ENCODE measurements at places on chromosomes 2 and 18.

GRCh38 chr2:239138610-239139009 lies 262.2 kb downstream of the HDAC4 start:
- DNase-seq, result no peak

- DNase-seq, result no peak
These were observed 21.1 kb upstream of the CHMP3 start for GRCh38 chr2:86584151-86584913.

GRCh38 chr2:54704688-54705605 lies 18.5 kb upstream of the EML6 start:
- peak; percentile 63 for DNase-seq

DNA sequence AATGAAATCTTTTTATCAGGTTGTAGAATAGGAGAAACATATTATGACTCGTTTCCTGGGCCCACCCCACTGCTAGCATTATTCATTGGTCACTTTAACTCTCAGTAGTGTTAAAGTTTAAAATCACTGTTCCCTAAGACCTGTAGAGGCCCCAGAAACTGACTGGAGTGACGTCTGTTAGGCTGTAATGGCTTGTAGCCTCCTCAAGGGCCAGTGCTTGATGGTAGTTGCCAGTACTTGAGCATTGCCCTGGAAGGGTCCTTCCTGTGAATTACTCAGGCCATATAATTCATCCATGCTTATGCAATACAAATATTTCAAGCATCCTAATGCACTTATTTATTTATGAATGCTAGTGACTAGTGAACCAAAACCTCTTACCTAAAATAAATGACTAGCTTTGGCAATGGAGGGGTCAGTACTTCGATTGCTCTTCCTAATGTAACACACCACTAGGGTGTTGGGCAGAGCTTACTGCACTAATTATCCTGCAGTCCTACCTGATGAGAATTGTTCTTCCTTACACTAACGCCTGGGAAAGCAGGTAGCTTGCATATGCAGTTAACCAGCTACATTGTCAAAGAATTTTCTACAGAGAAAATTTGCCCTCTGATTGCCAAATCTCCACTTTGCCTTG lies 31.2 kb downstream of the ARHGAP25 start:
- DNase-seq, result no peak

DNA sequence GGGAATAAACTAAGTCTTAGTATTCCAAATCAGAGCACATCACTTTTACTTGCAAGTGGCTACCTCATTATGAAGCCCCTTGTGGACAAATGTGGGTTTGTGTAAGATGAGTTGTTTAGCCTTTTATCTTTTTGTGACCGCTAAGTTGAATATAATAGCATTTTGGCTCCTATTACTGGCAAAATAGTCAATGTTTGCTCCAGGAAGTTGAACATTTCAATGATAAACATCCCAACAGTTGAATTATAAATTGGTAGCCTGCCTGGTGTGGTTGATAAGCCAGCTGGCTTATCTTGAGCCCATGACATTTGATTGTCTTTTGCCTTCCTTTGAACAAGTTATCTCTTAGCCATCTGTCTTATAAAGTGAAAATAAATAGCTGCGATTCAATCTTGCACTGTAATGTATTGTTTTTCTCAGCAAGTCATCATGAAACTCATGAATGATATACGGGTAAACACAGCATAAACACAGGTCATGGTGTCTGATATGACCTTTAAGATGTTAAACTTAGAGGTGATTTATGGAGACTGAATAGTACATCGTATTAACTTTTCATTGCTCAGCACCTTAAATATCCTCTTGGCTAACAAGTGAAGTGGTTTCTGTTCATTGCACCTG lies 338.4 kb downstream of the SOCS6 start:
- DNase-seq, result no peak

DNA sequence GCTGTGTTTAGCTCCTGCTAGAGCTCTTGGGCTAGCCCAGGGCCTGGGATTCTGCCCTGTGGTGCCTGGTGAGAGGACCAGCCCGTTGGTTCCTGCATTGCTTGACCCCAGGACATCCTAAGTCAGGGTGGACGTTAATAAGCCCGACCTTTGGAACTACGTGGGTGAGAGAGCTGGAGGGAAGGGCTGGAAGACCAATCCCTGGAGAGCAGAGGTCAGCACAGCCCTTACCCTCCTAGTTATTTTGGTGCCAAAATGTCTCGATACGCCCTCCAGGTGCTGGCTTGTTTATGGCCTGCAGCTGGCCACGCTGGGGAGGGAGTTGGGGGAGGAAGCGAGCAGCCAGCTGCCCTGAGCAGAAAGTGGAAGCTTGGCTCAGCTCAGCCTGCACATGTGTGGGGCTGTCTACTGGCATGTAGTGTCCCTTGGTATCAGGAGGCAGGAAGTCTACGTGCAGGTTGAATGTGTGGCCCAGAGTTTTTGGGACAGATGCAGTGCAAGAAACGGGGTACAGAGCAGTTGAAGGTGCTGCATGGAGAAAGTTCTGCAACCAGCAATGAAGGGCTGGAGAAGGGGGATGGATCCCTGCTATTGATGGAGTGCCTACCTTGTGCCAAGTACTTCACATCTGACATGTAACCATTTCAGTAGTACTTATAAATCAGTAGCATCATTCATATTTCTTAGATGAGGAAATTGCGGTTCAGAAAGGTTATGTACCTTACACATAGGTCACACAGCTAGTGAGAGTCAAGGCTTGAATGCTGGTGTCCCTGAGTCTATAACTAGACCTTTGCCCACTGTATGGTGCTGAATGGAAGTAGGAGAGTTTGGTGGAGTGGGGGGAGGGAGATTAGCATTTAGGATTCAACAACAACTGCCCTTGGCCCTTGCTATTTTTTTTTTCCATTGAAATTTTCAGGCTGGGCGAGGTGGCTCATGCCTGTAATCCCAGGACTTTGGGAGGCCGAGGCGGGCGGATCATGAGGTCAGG lies 5.0 kb upstream of the DGKD start:
- DNase-seq, result peak; percentile 33

DNA sequence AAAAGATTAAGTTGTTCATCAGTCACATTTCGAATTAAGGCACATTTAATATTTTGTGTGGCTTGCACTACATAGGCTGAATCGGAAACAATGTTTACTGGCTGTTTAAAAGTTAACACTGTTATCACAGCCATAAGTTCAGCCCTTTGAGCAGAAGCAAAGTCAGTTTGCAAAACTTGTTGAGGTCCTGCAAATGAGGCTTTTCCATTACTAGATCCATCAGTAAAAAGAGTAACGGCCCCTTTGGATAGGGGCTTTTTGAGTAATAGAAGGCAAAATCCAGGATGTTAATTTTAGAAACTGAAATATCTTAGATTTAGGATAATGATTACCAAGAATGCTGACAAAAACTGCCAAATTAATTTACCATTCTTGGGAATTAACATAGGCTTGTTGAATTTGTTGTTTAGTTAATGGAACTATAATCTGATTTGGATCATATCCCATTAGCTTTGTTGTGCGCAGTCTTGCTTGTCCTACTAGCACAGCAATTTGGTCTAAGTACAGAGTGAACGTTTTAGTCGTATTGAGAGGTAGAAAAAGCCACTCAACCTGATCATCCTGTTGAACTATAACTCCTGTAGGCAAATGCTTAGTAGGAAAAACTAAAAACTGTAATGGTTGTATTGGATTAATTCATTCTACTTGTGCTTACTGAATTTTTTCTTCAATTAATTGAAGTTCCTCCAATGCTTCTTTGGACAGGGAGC lies 13.9 kb upstream of the SUCLG1 start:
- no peak for DNase-seq

DNA sequence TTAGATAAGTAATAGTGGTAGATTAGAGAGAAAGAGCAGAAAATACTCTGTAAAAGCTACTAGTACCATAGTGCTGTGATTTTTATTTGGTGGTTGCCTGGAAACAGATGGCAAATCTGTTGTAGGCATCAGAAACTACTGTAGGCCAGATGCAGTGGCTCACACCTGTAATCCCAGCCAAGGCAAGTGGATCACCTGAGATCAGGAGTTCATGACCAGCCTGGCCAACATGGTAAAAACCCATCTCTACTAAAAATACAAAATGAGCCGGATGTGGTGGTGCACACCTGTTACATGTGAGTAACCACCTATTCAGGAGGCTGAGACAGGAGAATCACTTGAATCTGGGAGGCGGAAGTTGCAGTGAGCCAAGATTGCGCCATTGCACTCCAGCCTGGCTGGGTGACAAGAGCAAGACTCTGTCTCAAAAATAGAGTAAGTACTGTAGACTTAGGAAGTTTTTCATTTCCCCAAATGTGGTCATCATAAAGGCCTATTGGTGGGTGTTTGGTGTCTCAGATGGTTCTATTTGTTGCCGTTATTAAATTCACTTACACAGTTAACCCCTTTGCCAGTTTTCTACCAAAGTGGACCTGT lies 79.6 kb downstream of the SPTBN1 start:
- no peak for DNase-seq

DNA sequence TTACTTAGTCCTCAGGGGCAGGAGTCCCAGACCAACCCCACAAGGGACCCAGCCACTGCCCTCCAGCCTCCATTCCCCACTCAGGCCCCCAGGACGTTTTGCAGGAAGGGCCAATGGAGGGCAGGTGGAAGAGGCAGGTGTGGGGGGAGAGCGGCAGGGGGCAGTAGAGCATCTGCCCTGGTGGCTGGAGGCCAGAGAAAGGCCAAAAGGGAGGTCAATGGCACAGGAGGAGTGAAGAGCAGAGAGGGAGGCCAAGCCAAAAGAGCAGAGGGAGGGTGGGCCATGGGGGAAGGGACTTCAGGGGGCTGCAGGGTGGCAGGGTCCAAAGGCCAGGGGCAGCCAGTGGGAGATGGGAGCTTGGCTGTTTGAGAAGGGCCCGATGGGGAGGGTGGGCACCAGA lies 17.3 kb upstream of the GPR55 start:
- DNase-seq, result no peak

DNA sequence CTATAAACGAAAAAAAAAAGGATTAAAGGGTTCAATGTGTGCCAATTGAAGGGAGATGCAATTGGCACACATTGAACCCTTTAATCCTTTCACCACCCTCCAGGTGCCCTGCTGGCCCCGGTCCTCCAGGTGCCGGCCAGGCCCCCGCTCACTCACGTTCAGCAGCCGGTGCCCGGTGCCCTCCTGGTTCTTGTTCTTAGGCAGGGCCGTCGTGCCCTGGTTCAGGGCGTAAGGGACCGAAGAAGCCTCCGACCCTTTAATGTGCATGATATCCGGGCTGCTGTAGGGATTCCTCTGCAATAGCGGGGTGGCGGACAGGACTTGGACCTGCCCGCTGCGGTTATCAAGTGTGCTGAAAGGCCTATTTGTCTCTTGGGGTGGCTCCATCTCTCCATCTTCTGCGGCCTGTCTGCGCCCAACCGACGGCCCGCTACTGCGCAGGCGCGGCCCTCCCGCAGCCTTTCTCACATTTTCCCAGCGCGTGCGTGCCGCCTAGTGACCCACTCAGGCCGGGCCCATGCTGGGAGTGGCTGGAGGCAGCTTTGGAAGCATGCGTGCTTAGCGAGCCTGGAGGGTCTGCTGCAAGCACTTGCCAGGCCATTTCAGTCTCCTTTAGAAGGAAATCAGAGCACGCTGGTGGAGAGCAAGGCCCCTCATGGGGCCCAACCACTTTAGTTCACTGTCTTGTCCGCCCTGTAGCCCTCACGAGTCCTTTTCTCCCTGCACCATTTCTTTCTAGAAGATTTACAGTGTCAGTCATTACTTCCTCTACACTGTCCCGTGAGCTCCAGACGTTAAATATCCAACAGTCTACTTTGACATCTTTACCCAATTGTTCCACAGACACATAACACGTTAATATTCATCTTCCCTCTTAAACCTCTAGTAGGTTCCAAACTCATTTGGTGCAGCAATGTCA lies 24.3 kb downstream of the TMEM237 start:
- no peak for DNase-seq

DNA sequence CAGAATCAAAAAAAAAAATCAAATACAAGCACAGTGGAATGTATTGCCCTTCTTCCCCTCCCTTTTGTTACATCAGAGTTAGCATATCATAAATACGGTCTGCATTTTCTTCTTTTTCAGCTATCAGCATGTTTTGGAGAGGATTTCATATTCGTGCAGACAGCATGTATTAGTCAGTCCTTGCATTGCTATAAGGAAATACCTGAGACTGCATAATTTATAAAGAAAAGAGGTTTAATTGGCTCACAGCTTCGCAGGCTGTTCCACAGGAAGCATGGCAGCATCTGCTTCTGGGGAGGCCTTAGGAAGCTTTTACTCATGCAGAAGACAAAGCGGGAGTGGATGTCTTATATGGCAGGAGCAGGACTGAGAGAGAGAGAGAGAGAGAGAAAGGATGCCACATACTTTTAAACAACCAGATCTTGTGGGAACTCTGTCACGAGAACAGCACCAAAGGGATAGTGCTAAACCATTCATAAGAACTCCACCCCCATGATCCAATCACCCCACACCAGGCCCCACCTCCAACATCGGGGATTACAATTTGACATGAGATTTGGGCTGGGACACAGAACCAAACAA lies 8.9 kb downstream of the IL1B start:
- DNase-seq, result no peak

- DNase-seq, result no peak
These were observed 1650.3 kb upstream of the CELF4 start for GRCh38 chr18:39215920-39216319.

- DNase-seq, result no peak
These were observed 63.5 kb downstream of the PTPN2 start for GRCh38 chr18:12820506-12820905.

DNA sequence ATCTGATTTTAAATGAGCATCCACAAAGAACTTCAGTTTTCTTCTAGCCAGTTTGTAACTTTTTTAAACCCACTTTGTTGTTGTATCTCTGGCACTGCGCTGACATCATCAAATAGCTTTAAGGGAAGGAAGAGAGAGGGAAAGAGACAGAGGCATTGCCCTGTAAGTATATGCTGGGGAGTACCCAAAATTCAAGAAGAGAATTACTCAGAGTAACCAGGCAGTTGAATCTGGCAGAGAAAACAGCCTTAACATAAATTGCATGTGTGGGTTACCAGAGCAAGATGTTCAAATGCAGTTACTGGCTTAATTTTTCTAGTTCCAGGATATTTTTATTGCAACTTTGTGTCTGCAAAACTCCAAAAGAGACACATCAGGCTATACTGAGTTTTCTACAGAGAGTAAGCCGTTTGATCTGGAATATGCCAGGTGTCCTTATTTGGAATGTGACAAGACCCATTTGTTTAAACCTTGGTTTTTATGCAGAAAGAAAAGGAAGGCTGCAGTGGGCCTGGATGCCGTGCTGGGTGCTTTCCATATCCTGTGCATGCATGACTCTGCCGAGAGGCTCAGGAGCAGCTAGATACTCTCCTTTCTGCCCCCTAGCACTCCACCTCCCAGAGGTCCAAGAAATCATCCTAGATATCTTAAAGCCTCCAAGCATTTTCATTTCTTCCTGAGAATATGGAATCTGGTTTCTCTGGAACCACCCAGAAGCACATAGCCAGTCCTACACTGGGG lies 93.7 kb downstream of the MAPRE2 start:
- DNase-seq, result no peak

DNA sequence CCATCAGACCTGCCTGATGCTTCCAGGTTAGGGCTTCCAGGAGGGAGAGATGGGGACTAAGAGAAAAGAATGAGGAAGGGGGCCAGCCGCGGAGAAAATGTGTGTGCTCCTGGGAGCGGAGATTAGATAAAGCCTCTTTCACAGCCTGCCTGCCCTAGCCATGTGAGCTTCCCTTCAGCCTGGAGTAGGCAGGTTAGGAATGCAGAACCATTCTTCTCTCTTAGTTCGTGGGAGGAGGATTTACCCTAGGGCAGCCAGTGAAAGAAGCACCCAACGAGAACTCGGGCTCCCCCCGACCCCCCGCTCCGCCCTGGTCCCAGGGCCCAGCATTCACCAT lies 36.1 kb downstream of the POMC start:
- no peak for DNase-seq

- DNase-seq, result no peak
These were observed 419.4 kb downstream of the DCDC2C start for GRCh38 chr2:4122726-4123125.

GRCh38 chr2:158687315-158687714 lies 107.8 kb upstream of the DAPL1 start:
- no peak for DNase-seq

- no peak for DNase-seq
These were observed 392.5 kb upstream of the NRXN1 start for GRCh38 chr2:51424418-51424817.

Measured in LoVo (cell line).